ENCODE measurements at places on chromosomes 1 and 21. TPM values are rescaled to one million over a fixed set of nuclear protein-coding genes. Genes with fewer than 3 reads are reported as not detected.
A peak's percentile ranks its signal among the peaks of the same experiment; 100 is the strongest.

- H3K4me3 ChIP-seq, result no peak overlapping the region
- no peaks in the 10 kb centered on the region for H3K36me3 ChIP-seq
- no peaks in the 10 kb centered on the region for H3K4me1 ChIP-seq
- DNase-seq, result peak; percentile 83
These were observed 34.8 kb downstream of the RIMS3 start for GRCh38 chr1:40630488-40631223.

DNA sequence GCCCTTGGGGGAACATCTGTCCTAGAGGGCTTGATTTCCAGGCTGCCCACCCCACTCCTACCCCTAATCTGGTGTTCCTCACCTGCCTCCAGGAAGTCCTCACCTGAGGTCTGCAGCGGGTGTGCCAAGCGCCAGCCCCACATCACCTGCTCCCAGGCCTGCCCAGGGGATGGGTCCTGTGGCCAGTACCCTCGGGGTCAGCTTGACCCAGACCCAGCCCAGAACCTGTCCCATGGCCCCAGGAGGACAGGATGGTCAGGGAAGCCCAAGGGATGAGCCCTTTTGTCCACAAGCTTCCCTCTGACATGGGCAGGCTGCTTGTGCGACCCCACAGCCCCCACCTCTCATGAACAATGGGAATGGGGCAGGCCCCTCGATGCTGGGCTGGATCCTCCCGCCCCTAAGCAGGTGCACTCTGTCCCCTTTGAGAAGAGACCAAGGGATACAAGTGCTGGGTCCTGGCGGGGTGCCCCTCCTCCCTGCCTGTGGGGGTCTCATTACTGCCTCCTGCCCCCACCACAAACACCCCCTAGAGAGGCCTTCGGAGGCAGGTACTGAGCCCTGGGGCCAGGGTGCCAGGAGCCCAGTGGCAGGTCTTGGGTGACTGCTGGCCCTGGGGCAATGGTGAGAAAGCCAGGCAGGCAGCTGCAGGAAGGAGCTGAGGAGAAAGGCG is 3.2 kb downstream of the MIB2 start:
- no peaks in the 10 kb centered on the region for H3K36me3 ChIP-seq
- no peak for DNase-seq
- peaks cover 11% of the 10 kb centered on the region for H3K4me1 ChIP-seq
- no peak overlapping the region for H3K27ac ChIP-seq

GRCh38 chr1:239243006-239243405 is 143.4 kb upstream of the CHRM3 start:
- no peak overlapping the region for H3K27ac ChIP-seq
- H3K27me3 ChIP-seq, result no peaks in the 10 kb centered on the region
- H3K4me3 ChIP-seq, result no peak overlapping the region
- peak; percentile 23 for DNase-seq
- H3K36me3 ChIP-seq, result no peaks in the 10 kb centered on the region
- peaks cover 14% of the 10 kb centered on the region for H3K4me1 ChIP-seq

DNA sequence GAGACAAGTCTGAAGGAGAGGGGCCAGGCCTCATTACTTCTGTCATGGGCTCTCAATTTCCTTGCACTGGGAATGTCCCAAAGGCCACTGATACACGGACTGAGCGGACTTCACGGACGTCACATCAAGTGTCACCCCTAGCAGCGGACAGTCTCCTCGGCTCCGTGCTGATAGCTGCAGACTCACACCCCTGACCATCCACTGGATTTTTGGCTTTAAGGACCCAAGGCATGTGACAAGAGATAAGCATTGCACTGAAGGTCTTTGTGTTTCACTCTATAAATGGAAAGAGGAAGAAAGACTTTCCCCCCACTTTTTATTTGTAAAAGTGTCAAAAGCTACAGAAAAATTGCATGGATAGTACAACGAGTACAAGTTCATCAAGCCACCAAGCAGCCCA is 200.4 kb upstream of the FGGY start:
- no peak for DNase-seq
- no peaks in the 10 kb centered on the region for H3K36me3 ChIP-seq
- no peaks in the 10 kb centered on the region for H3K4me1 ChIP-seq
- H3K27ac ChIP-seq, result no peak overlapping the region
- H3K27me3 ChIP-seq, result no peaks in the 10 kb centered on the region
- no peak overlapping the region for H3K4me3 ChIP-seq

DNA sequence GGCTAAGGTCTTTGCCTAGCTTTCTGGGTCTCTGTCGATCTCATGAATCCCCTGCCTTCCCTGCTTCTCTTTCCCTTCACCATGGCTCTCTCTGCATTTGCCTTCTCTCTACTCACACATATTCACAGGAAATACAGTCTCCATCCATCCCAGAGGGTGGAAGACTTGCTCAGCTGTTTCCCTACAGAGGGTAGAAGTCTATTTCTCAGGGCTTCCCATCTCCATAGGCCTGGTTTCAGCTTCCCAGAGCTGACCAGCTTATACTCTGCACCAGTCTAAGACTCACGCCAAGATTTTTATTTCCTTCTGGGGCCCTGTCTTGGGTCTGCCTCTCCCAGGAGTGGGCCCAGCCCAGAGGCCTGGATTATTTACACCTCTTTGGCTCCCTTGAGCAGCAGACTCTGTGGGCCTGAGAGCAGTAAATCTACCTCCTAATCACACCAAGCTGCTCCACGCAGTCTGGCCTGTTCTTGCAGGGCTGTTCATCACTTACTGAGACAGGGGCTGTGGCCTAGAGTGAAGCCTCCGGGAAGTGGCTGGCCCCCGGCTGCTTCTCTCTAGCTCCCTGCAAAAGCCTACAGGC is 102.5 kb downstream of the PLXNA2 start:
- H3K27ac ChIP-seq, result no peak overlapping the region
- no peak overlapping the region for H3K4me3 ChIP-seq
- H3K36me3 ChIP-seq, result no peaks in the 10 kb centered on the region
- no peaks in the 10 kb centered on the region for H3K27me3 ChIP-seq
- H3K4me1 ChIP-seq, result peaks cover 29% of the 10 kb centered on the region

GRCh38 chr1:155884031-155884960 is 24.9 kb downstream of the SYT11 start:
- H3K4me1 ChIP-seq, result no peaks in the 10 kb centered on the region
- no peak for DNase-seq
- no peaks in the 10 kb centered on the region for H3K36me3 ChIP-seq

DNA sequence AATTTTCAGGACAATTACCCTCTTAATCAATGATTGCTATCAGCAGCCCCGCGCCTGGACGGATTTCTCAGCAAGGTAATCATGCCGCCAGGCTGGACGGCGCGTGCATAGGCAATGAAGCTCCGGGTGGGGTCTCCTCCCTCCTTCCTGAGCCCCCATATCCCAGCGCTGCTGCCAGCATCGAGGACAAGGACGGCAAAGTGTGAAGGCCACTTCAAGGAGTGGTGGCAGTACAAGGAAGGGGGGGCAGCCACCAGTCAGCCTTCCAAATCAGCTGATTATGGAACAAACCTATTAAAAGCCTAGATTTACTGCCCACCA is 51.1 kb downstream of the DMAP1 start:
- no peak overlapping the region for H3K4me3 ChIP-seq
- H3K27me3 ChIP-seq, result no peaks in the 10 kb centered on the region
- no peak overlapping the region for H3K27ac ChIP-seq
- H3K36me3 ChIP-seq, result no peaks in the 10 kb centered on the region
- peaks cover 21% of the 10 kb centered on the region for H3K4me1 ChIP-seq

DNA sequence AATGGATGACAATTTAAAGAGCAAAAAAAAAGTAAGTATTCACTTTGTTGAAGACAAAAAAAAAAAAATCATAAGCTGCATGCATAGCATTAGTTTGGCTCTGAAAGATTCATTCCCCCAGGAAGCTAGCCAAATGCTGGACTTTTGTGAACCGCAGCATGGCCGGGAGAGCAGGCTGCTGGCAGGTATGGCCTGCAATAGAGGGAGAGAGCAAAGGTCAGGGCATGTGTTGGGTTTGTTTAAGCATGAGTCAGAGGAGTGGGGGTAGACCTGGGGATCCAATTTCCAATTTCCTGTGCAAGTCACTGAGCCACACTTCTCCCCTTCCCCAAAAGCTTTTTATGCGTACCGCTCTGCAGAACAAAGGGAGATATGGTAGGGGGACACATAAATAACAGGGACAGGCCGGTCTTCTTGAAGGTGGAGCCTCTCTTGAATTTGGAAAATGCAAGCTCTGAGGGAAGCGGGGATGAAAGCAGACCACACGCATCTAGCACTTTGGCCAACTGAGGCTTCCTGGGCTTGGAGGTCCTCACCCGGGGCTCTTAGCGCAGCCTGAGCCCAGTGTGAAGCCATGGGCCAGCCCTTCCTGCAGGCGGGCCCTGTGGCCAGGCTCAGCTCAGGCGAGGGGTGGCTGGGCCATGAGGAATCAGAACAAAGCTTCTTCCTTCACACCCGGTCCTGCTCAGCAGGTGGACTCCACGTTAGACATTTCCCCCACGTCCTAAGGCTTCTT is 171.1 kb downstream of the TOMM20 start:
- peaks cover 55% of the 10 kb centered on the region for H3K4me1 ChIP-seq
- peak overlapping the region; percentile 89 for H3K27ac ChIP-seq
- no peaks in the 10 kb centered on the region for H3K27me3 ChIP-seq
- peak; percentile 70 for DNase-seq

DNA sequence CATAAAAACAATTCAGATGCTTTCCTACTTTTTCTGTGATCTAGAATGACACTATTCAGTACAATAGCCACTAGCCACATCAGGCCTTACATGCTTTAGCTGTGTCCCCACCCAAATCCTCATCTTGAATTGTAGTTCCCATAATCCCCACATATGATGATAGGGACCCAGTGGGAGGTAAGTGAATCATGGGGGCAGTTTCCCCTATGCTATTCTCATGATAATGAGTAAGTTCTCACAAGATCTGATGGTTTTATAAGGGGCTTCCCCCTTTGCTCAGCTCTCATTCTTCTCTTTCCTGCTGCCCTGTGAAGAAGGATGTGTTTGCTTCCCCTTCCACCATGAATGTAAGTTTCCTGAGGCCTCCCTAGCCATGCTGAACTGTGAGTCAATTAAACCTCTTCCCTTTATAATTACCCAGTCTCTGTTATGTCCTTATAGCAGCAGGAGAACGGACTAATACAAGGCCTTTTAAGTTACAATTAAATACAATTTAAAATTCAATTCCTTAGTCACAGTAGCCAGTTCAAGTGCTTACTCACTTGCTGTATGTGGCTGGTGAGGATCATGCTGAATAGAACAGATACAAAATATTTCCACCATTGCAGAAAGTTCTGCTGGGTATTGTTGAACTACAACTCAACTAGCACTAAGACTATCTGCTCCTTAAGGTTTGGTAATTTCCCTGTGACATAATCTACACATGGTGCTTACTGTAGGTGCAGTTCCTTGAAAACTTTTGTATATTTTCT is 106.7 kb downstream of the SCMH1 start:
- no peaks in the 10 kb centered on the region for H3K4me1 ChIP-seq
- no peak overlapping the region for H3K4me3 ChIP-seq
- DNase-seq, result no peak
- no peaks in the 10 kb centered on the region for H3K27me3 ChIP-seq

Gene PEAR1
- total RNA-seq, result not detected

Gene KMO
- not detected for total RNA-seq

Data from neural progenitor cell (in vitro differentiated cells).